ENCODE measurements at places on chromosomes 1 and 21.
A peak's percentile ranks its signal among the peaks of the same experiment; 100 is the strongest.

- no peak for DNase-seq
These were observed 83.0 kb upstream of the IVNS1ABP start for GRCh38 chr1:185400052-185400451.

- DNase-seq = no peak
These were observed 47.5 kb downstream of the EVA1C start for GRCh38 chr21:32459972-32460371.

DNA sequence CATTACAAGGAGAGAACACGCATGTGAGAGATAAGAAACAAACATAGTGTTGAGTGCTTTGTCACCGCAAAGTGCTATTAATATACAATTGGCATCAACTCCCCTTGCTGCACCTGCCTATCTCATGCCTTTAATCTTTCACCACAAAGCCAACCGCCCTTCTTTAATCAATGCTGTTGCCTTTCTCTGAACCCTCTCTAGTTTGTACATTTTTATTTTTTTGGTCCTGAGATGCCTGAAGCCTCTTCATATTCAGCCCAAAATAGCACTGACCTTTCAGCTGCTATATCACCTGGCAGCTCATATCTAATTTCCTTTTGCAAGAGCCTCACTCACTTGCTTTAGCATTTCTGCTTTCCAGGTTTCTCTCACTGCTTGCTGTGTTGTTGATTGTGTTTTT, 504.7 kb downstream of the NUF2 start:
- no peak for DNase-seq

- no peak for DNase-seq
These were observed 112.5 kb downstream of the ROR1 start for GRCh38 chr1:63886340-63886739.

GRCh38 chr1:183493540-183494245, 21.4 kb downstream of the SMG7 start:
- DNase-seq = no peak

- no peak for DNase-seq
These were observed at the start of gene C1QB for GRCh38 chr1:22652881-22653316. TSS of gene C1QB (plus strand) at chr1:22653236. CDS start at chr1:22659463, 6,227 bp downstream.

DNA sequence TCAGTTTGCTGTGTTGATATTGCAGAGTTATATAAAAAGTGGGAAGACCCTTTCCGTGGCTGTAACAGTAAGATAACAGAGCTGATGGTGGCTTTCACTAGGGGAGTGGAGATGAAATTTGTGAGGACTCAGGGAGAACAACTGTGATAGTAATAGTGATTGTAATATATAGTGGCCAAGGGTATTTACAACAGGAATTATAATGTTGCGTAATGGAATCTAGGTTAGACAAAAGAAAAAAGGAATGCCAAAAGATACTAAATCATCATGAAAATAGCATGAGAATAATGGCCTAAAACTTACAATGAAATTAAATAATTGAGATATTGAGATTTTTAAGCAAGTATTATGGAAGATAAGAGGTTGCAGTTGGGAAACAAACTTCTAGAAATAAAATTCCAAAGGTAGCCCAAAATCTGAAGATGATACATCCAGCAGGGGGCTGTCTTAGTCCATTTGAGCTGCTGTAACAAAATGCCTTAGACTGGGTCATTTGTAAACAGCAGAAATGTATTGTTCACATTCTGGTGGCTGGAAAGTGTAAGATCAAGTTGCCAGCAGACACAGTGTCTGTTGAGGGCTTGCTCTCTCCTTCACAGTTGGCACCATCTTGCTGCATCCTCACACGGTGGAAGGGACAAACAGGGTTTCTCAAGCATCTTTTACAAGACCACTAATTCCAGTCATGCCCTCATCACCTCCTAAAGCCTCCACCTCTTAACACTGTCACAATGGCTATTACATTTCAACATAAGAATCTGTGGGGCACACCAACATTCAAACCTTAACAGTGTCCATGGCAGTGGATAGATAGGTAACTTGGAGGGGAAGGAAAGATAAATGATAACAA, 711.2 kb downstream of the MRPL39 start:
- no peak for DNase-seq

DNA sequence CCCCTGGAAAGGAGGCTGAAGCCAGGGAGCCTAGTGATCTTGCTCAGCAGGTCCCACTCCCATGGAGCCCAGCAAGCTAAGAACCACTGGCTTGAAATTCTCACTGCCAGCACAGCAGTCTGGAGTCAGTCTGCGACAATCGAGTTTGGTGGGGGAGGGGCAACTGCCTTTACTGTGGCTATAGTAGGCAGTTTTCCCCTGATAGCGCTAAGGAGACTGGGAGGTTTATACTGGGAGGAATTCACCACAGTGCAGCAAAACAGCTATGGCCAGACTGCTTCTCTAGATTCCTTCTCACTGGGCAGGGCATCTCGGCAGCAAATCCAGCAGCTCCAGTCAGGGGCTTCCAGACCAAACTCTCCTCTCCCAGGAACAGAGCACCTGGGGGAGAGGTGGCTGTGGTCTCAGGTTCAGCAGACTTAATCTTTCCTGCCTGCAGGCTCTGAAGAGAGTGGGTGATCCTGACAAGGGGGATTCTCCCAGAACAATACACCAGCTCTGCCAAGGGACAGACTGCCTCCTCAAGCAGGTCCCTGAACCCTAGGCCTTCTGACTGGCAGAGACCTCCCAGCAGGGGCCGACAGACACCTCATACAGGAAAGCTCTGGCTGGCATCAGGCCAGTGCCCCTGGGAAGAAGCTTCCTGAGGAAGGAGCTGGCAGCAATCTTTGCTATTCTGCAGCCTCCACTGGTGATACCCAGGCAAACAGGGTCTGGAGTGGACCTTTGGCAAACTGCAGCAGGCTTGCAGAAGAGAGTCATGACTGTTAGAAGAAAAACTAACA, 548.5 kb upstream of the NEGR1 start:
- DNase-seq = no peak

- DNase-seq = no peak
These were observed 21.3 kb upstream of the LRRC8D start for GRCh38 chr1:89799495-89799894.

- DNase-seq = no peak
These were observed 96.4 kb upstream of the PPP2R5A start for GRCh38 chr1:212188599-212189351.

DNA sequence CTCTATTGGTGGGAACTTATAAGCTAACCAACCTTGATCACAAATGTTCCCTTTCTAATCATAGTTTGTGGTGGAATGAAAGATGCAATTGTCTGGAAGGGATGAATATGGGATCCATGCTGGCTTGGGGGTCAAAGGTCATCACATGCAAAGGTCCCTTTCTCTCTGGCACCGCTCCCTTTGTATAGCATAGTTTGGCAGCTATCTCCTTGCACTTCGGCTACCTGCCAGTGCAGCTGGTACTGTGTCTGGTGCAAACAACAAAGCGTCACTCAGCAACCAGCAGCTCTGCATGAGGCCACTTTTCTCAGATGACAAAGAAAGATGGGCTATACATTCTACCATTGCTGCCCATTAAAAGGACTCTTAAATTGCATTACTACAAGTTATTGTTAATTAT, 188.2 kb upstream of the NFIA start:
- no peak for DNase-seq

GRCh38 chr1:109482791-109483671, 674 bp upstream of the ATXN7L2 start:
- no peak for DNase-seq

DNA sequence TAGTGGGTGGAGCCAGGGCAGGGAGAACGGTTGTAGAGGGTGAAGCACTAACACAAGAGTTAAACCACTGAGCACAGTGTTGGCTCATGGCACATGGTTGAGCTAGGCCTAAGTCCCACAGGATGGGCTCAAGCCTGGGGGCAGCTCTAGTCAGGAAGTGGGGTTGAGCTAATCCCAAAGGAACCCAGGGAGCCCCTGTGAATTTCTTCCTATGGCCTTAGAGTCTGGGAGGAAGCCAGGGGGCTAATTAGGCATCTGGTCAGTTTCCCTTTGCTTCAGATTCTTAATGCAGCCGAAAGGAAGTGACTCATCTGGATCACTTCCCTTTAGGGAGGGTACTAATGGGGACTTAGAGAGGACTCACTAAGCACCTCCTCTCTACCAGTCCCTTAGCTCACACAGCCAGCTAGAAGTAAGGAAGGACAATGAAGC, 10.1 kb downstream of the CFAP45 start:
- no peak for DNase-seq

DNA sequence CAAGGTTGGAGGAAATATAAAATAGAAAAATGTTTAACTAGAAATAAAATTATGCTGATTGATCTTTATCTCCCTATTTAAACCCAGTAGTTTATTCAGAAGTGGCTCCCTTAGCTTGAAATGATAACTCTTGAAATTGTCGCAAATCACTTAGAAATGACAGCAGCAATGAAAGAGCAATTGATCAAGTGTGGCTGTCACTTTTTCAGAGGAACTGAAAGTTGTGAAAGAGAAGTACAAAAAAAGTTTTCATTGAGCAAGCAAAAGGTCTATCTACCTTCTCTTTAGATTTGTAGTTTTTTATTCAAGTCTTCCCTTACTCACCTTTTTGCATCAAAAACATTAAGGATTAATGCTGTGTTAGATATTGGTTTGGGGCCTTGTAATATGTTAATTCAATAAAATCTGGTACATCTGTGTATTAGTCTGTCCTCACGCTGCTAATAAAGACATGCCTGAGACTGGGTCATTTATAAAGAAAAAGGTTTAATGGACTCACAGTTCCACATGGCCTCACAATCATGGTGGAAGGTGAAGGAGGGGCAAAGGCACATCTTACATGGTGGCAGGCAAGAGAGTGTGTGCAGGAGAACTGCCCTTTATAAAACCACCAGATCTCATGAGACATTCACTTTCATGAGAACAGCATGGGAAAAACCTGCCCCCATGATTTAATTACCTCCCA, 48.3 kb downstream of the LRRC8C start:
- DNase-seq = no peak

GRCh38 chr1:160733898-160734297, 5.1 kb upstream of the SLAMF7 start:
- DNase-seq = no peak

- no peak for DNase-seq
These were observed 3.1 kb downstream of the ENO1 start for GRCh38 chr1:8875216-8875861.

DNA sequence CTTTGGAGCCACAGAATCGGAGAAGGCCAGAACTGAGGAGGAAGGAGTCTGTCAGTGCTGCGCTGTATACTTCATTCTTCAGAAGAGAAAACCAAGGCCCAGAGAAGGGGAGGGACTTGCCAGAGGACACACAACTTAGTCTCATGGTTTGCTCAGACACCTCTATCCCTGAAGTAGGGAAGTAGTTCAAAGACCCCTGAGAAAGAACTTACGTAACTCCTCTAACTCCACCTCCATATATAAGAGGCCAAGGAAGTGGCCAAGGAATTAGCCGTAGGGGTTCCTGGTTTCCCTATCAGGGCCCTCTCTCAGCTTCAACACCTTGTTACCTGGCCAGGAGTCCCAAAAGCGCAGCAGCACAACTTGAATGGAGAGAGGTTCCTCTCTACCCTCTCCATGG, 580 bp upstream of the NECTIN4 start:
- no peak for DNase-seq

GRCh38 chr1:11847667-11848372, at the start of gene NPPA:
TSS of gene NPPA (minus strand) at chr1:11847783. CDS start at chr1:11847684, 99 bp downstream.
- no peak for DNase-seq

DNA sequence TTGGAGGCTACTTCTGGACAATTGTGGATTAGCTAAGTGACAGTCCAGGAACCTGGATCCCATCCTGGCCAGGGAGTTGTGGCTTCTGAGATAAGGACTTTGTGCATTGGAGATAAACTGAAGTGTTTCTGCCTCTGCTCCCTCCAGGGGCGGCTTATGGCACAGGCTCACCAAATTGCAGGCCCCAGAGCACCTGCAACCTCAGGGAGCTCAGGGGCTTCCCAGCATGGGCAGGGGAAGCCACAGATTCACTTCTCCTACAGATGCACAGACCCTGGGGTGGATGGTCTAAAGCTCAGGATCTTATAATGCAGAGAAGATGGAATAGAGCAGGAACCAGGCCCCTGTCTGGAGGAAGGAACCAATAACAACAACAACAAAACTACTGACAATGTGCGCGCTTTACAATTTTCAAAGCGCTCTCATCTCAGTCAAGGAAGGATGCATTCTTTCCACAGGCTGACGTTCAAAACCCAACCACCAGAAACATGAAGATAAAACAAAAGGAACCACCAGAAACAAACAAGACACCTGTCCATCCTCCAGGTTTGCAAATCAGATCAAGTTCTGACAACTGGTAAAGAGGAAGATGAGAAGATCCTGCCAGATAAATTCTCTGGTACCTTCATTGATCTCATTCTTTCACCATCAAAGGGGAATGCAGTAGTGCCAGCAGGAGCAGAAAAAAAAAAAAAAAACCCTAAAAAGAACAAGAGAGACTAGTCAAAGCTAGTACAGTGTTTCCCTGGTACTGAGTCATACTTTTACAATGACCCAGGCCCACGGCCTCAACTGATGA, 121.0 kb upstream of the IRF2BP2 start:
- DNase-seq = no peak

GRCh38 chr1:30868833-30869435, 39.6 kb downstream of the SDC3 start:
- DNase-seq = no peak

GRCh38 chr1:150567341-150567716, 12.1 kb downstream of the MCL1 start:
- DNase-seq = no peak

- no peak for DNase-seq
These were observed 311.0 kb upstream of the PROX1 start for GRCh38 chr1:213676736-213677135.

- DNase-seq = no peak
These were observed 26.9 kb downstream of the OR6Y1 start for GRCh38 chr1:158527190-158527815.

DNA sequence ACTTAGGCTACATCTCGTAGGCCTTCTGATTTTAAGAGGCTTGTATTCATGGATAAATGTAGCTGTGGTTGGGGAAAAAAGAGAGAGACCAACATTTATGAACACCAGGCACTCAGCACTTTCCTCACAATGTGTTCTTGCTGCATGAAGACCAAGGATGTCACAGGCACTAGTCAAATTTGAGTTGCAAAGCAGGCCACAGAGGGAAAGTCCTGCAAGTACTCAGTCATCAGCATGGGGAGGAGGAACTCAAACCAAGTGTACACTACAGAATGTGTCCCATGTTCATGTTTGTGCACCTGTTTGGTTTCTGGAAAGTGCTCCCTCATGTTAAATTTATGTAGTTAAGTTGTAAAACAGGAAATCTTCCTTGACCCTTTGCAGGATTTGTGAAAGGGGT, 8.7 kb upstream of the MAP3K7CL start:
- DNase-seq = no peak

GRCh38 chr1:179742717-179743678, at the start of gene FAM163A:
TSS of gene FAM163A (plus strand) at chr1:179743291. CDS start at chr1:179813098, 69,807 bp downstream.
- DNase-seq = no peak

GRCh38 chr1:59976194-59977074, 49.9 kb upstream of the CYP2J2 start:
- peak; percentile 29 for DNase-seq

DNA sequence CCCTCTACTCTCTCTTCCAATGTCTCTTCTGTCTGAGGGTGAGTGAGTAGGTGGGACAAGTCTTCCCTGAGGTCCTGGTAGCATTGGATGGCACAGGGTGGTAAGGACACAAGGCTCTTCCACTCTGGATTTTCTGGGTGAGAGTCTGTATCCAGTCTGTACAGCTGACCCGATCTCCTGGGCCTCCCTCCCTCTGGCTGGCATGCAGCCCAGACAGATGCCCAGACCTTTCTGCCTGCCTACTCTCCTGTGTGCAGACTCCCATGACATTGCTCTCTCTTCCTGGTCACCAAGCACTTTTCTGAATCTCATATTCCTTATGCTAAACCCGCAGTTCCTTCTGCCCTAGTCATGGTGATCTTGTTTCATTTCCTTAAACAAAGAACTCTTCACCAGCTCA, 100.3 kb downstream of the GRIK3 start:
- no peak for DNase-seq
